ENCODE measurements at places on chromosomes 6 and 20. TPM values are rescaled to one million over a fixed set of nuclear protein-coding genes. Genes with fewer than 3 reads are reported as not detected.
A peak's percentile ranks its signal among the peaks of the same experiment; 100 is the strongest.

DNA sequence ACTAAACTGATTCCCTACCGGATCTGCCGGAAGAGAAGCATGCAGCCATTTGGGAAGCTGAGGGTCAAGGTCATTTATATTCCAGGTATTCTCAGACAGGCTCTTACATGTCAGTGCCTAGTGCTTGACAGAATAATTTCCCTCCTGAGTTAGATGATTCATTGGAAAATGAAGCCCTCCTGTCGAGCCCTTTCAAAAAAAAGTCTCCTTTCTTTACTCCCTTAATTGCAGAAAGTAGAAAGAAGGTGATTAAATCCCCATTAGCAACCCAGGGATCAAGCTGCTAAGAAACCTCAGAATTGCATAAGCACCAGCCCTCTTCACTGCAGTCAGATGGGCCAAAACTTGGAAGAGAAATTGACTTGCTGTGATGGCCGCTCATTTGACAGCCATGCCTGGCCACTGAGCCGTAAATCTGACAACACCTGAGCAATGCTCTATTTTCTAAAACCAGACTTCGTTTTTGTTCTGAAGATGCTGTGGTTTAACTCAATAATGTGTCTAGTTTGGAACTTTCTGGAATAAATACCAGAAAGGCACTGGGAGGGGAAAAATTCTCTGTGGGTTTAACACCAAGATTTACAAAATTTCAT is 61.0 kb upstream of the ARMH2 start:
- H3K4me1 ChIP-seq, result peaks cover 6% of the 10 kb centered on the region
- no peaks in the 10 kb centered on the region for H3K36me3 ChIP-seq

- no peaks in the 10 kb centered on the region for H3K27me3 ChIP-seq
- H3K4me3 ChIP-seq, result no peak overlapping the region
- no peaks in the 10 kb centered on the region for H3K4me1 ChIP-seq
- H3K36me3 ChIP-seq, result no peaks in the 10 kb centered on the region
- no peak for DNase-seq
These were observed 16.2 kb downstream of the ADGRB3 start for GRCh38 chr6:68651011-68651985.

- H3K4me1 ChIP-seq, result no peaks in the 10 kb centered on the region
- peak; percentile 21 for DNase-seq
- H3K36me3 ChIP-seq, result no peaks in the 10 kb centered on the region
- H3K27ac ChIP-seq, result no peak overlapping the region
- H3K4me3 ChIP-seq, result no peak overlapping the region
- H3K27me3 ChIP-seq, result no peaks in the 10 kb centered on the region
These were observed 221.2 kb downstream of the FNDC1 start for GRCh38 chr6:159390381-159390780.

Gene BMP7
- 2.4 TPM for total RNA-seq

Gene PTCRA
- 0.56 TPM for total RNA-seq

Measured in testis (tissue), 5 donors.